ENCODE measurements at places on chromosomes 1 and 21.

- DNase-seq: no peak
Measured at GRCh38 chr1:212284332-212284743, 872 bp upstream of the PPP2R5A start.

DNA sequence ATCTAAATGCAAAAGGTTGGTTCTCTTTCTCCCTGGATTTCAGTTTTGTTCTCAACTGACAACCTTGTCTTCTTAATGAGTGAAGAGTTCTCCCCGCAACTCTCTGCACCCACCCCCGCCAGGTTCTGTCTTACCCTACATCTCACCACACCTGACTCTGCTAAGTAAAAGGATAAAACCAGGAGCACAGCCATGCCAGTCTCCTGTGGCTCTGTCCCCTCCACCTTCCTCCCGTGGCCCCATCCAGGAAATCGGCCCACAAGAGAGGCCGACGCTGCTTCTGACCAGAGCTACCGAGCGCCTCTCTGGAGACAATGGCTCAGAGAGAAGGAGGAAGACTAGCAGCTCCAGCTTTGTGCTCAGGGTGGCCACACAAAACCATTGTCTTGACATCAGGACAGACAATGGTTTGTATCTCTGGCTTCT is 72.2 kb downstream of the PLEKHA6 start:
- no peak for DNase-seq

GRCh38 chr21:40881767-40882166 is 34.8 kb upstream of the DSCAM start:
- DNase-seq: no peak

- no peak for DNase-seq
Measured at GRCh38 chr1:1550591-1551432, 10.4 kb upstream of the TMEM240 start.

DNA sequence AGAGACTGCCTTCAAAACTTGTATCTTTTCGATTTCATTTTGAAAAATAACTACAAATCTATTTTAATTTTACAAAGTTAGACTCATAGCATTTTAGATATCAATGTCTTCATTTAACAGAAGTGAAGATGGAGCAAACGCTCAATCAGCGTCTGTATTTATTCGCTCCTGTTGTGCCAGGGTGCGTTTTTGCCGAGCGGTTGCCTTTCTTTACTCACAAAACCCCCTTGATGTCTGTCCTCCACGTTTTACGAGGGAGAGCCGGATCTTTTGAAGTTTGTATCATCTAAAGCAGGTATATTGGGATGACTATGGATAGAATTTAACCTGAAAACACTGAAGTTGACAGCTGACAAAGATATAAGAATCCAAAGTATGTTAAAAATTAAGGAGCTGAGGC is 44.6 kb downstream of the MRPL39 start:
- no peak for DNase-seq

GRCh38 chr21:28745131-28746016 is 247.3 kb downstream of the LTN1 start:
- DNase-seq: peak; percentile 51

GRCh38 chr1:97759078-97759477 is 161.8 kb downstream of the DPYD start:
- DNase-seq: no peak

- DNase-seq: peak; percentile 52
Measured at GRCh38 chr1:211928993-211929637, 98.6 kb upstream of the LPGAT1 start.

DNA sequence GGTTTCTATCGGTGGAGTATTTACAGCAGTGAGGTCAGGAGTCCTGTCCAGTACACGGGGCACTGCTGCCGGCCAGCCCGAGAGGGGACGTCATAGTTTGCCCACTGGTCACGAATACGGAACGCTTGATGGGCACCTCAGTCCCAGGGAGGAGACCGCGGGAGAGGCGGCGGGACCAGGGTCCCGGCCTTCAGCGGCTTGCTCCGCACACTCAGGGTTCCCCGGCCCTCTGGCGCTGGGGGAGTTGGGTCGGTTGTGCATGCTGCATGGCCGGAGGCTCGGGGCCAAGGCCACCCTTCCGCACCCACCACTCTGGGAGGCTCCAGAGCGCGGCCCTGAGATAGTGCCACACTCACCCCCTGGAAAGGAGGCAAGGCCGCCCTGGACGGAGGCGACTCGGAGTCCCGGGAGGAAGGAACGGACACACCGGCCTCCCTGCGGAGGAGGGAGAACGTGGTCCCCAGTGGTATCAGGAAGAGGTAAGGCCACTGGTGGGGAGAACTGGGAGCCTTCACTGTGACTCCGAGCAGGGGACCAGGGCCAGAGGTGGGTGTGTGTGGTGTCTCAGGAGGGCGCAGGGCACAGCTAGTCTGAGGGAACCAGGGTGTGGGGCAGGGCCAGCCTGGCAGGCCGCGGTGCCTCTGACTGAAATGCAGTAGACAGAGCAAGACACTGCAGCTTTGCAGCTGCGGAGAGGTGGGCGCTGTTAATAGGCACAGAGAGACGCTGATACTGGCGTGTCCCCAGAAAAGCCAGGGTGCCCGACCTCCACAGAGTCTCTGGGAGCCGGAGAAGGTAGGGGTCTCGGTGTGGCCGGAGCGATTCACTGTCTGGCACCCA is 28.6 kb upstream of the PRSS38 start:
- DNase-seq: no peak

GRCh38 chr1:181172082-181172481 is 83.6 kb downstream of the IER5 start:
- DNase-seq: no peak

GRCh38 chr1:205255941-205256780 is 28.4 kb downstream of the TMCC2 start:
- peak; percentile 69 for DNase-seq

GRCh38 chr21:44778094-44778493 is 23.5 kb downstream of the UBE2G2 start:
- DNase-seq: no peak

GRCh38 chr1:15836772-15837669 is 10.5 kb upstream of the SPEN start:
- DNase-seq: no peak

- no peak for DNase-seq
Measured at GRCh38 chr1:239882967-239883366, 208.7 kb upstream of the FMN2 start.

Measured in NCI-H2171 (cell line).